NT2/D1 (cell line): ENCODE measurements at places on chromosomes 4 and X.

GRCh38 chrX:47497271-47497888, 14.4 kb upstream of the ZNF41 start:
- DNase-seq = no peak

GRCh38 chrX:32896088-32896487, 315.3 kb downstream of the DMD start:
- no peak for DNase-seq

DNA sequence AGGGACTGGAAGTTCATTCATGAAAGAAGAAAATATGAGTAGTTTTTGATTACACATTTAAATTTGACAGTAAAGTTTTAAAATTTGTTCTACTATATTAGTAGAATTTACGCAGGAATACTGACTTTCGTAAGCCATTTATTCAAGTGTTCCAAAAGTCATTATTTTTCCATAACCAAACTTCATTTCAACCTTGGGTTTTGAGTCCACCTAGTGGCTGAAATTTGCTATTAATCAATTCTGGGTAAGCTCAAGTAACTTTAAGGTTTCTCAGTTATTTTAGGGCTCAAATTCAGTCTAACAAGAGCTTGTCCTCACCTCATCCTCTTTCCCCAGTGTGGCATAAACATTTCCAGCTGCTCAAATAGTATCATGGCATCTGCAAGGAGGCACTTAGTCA, 175.4 kb downstream of the SH3BGRL start:
- DNase-seq = peak; percentile 11

DNA sequence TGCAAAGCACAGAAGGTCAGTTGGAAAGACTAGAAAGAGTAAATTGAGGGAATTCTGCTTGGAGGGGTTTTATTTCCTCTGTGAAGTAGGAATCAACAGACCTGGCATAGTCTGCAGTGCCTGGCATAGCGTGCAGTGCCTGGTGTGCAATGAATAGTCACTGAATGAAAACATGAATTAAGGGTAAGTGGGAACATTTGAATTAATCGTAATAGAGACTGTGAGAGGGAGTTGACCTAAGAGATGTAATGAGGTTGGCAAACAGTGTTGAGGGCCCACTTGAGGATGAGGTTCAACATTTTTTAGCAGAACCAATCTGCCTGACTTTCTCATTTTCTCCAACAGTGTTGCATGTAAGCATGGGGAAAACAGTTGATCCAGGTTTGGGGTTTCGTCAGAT, 377.2 kb upstream of the FTHL17 start:
- DNase-seq = no peak

GRCh38 chrX:120358737-120359456, 3.0 kb upstream of the ATP1B4 start:
- DNase-seq = no peak

GRCh38 chr4:152577708-152578396, 42.0 kb upstream of the FBXW7 start:
- no peak for DNase-seq

DNA sequence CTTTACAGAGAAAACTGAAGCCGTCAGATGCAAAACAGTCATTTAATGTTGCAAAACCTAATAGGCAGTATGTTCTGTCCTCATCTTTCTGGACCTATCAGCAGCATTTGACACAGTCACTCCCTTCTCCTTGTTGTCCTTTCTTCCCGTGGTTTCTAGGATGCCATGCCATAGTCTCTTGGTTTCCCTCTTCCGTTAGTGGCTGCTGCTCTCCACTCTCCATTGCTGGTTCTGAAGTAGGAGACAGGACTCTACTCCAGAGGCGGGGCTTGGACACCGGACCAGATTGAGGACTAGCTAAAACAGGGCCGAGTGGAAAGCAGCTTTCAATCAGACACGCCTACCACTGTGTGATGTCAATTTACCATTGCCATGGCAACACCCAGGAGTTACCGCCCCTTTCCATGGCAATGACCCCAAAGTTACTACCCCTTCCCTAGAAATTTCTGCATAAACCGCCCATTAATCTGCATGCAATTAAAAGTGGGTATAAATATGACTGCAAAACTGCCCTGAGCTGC, 88.8 kb upstream of the CCDC160 start:
- DNase-seq = no peak

- no peak for DNase-seq
Observed at GRCh38 chr4:70564033-70564432, 28.0 kb upstream of the AMBN start.

DNA sequence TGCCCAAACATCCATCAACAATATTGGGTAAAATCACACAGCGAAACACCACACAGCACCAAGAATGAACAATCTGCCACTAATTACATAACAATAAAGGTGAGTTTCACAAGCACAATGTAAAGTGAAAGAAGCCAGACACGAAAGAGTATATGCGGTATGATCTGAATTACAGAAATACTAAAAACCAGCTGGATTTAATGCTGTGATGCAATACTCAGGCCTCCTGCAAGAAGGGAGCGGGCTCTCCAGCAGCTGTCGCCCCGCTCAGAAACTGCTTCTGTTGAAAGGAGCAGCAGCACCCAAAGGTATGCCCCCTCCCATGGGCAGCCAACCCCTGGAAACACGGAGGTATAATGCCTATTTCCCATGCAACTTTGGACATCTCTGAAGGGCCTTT, 77.0 kb downstream of the PAPSS1 start:
- no peak for DNase-seq

- DNase-seq = no peak
Observed at GRCh38 chr4:119048446-119048845, 87.2 kb upstream of the MYOZ2 start.
